ENCODE measurements at places on chromosomes 11 and 22. TPM values are rescaled to one million over a fixed set of nuclear protein-coding genes. Genes with fewer than 3 reads are reported as not detected.

NXPE2 gene
- 0.15 TPM for total RNA-seq

- H3K36me3 ChIP-seq, result no peaks in the 10 kb centered on the region
- DNase-seq, result no peak
- H3K4me1 ChIP-seq, result no peaks in the 10 kb centered on the region
- H3K27me3 ChIP-seq, result no peaks in the 10 kb centered on the region
- no peak overlapping the region for H3K4me3 ChIP-seq
Observed at GRCh38 chr11:98358551-98358950, 662.2 kb upstream of the CNTN5 start.

DNA sequence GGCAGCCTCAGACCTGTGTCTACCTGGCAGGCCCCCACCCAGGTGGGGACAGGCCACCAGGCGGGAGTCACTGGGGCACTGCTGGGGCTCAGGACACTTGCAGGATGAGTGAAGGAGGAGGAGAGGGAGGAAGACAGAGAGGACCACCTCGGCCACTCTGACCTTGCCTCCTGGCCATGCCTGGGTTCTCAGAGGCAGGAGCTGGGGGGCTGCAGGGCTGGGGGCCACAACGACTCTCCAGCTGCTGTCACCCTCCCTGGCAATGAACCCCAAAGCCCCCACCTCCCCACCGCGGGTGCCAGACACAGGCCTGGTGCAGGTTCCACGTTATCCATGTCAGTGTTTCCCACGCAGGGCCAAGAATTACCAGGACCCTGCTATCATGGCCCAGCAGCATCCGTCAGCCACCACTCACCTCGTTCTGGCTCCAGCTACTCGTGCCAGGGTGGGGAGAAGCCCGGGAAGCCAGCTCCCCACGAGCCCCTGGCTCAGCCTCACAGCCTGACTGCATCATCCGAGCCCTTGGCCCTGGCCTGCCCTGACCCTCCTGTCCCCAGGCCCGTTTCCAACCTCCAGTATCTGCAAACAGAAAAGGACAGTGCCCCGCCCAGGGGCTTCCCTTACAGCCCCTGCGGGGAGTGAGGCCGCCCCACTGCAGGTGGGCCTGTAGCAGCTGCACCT lies 62.4 kb downstream of the BRD1 start:
- no peak overlapping the region for H3K4me3 ChIP-seq
- peaks cover 2% of the 10 kb centered on the region for H3K4me1 ChIP-seq
- no peaks in the 10 kb centered on the region for H3K36me3 ChIP-seq

DNA sequence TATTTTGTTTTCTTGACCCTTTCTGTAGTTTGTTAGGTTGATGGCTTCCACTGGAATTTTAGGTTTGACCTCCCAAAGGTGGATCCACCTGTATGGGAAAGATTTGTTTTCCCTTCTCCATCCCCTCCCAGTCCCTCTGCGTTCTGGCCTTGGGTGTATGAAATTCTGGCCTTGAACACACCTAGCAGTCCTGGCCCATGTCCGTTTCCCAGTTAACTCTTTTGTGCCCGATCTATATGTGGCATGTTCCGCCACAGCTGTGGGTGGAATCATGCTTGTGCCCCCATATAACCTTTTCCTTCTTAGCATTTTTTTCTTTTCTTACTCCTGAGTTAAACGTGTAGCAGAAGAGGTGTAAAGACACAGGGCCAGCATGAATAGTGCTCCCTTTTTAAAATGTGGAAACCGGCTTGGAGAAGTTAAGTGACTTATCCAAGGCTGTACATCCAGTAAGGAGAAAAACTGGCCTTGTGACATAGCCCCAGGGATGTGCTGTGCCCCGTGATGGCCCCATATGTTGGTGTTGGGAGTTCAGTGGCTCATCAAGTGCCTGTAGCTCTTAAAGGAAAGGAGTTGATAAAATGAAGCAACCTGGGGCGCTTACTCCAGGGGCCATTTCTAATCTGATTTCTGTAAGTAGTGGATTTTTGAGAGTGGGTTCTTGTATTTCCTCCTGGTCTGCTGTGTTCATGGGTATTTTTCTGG lies 39.3 kb downstream of the ZNRF3 start:
- H3K27me3 ChIP-seq, result no peaks in the 10 kb centered on the region
- no peaks in the 10 kb centered on the region for H3K36me3 ChIP-seq
- peaks cover 66% of the 10 kb centered on the region for H3K4me1 ChIP-seq

OR5B21 gene
- not detected for total RNA-seq
